ENCODE measurements at places on chromosomes 5 and 9.

DNA sequence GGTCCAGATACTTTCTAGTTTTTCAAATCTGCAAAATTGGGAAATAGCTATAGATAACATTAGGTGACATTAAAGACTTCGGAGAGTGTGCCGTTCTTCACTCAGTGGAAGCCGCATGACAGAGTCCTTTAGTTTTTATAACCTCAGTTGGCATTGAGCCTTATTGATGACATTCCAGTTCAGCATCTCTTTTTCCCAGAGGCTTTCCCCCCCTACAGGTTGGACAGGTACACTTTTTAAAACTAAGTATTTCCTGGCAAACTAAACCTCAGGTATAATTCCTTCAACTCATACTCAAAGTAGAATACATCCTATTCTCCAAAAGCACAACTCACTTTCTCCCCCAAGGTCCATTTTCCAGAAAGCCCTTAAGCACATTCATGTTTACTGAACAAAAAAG is 58.7 kb downstream of the SLC46A2 start:
- DNase-seq, result no peak

DNA sequence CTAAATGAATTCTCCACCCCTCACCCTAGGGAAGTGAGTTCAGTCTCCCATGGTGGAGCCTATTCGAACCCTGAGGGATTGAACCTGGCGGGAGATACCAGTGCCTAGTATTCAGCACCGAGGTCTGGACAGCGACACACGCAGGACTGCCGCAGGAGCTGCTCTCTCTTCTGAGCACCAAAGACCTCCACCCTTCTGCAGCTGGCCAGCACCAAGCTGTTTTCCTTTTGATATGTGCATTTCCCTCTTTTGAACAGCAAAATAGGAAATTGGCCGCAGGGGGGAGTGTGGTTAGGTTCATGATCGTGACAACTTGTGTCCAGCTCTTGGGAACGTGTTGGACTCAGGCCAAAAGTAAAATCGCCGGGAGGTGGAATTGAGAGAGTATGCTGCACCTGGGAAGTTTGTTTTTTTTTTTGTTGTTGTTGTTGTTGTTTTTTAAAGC is 1.2 kb upstream of the PCSK1 start:
- DNase-seq, result peak; percentile 39

DNA sequence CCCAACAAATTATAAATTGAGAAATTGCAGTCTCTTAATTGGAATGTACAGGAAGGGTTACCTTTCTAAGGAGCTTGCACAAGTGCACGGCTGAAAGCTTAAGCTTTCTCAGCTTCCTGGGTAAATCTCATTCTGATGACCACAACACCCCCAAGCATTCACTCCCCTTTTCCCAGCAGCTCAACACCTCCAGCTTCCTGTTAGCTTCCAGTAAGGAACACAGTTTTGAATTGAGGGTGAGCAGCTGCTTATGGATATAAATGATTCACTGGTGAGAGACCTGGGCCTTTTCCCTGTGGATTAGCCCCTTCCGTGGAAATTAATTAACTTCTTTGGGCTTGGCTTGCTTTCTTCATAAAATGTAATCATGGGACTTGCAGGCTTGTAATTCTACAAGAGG is 101.2 kb downstream of the SLC28A3 start:
- no peak for DNase-seq

DNA sequence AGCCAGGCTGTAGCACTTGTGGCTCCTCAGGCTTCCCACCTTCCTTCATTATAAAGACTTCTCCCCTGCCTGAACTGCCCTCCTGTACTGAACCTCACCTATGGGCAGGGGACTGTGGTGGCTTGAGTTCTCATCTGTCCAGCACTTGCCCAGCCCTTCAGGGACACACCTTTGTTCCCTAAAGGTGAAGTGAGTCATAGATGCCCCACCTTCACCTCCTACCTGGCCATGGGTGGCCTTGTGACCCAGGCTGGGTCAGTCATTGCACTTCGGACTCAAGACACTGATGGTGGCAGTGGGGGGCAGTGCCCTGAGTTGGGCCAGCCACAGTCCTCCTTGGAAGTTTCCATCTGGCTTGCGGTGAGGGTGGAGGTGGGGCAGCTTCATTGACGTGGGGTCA is 26.1 kb upstream of the PSD2 start:
- no peak for DNase-seq

DNA sequence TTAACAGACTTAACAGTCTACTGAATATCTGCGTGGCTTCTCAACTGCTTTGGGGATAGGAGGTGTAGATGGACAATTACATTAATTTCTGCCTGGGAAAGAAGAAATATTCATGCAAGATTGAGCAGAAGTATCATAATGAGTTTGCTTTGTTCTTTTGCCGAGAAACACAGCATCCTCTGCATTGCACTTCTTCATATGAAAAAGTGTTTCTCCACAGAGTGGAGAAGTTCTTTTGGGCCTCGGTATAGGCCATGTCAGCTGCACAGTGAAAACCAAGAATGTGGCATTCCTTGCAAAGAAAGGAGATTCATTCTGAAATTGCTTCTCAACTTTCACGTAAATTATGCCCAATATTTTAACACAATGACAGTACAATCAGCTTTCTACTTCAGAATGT is 17.6 kb upstream of the SNX2 start:
- DNase-seq, result no peak

GRCh38 chr5:73321757-73322436 is 126.7 kb downstream of the FOXD1 start:
- no peak for DNase-seq

- DNase-seq, result no peak
Observed at GRCh38 chr9:29211003-29211579, 1637.8 kb upstream of the C9orf72 start.

- DNase-seq, result no peak
Observed at GRCh38 chr5:148887123-148887881, 60.9 kb downstream of the ADRB2 start.

- DNase-seq, result no peak
Observed at GRCh38 chr9:70390933-70391341, 23.5 kb downstream of the KLF9 start.

GRCh38 chr5:160799184-160799583 is 52.8 kb downstream of the ATP10B start:
- DNase-seq, result no peak

DNA sequence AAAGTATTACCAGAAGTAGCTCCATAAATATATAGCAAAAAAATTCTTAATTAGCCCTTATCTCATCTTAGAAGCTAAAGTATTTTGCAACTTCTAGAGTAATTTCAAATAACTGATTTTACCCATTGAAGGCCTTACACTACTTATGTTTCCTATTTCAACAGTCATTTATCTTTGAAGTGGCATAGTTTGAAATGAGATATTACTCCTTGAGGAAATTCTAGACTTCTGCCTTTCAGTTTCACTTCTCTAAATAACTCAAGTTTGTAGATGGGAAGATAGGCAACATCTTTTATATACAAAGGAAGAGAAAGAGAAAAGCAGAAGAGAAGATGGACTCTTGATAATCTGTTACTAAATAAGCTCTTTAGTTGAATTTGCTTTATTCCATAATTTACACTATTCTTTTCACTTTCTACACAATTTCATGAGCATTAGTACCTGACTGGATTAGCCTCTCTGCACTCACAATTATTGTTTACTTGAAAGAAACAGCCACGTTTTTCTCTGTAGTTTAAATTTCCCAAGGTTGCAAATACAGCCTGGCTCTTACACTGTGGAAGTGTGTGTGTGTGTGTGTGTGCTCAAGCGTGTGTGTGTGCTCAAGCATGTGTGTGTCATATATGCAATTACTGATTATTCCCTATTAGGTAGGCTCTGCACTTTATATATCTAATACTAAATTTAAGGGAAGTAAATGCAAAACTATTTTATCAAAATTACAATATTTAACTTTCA is 60.6 kb upstream of the EMB start:
- DNase-seq, result no peak

DNA sequence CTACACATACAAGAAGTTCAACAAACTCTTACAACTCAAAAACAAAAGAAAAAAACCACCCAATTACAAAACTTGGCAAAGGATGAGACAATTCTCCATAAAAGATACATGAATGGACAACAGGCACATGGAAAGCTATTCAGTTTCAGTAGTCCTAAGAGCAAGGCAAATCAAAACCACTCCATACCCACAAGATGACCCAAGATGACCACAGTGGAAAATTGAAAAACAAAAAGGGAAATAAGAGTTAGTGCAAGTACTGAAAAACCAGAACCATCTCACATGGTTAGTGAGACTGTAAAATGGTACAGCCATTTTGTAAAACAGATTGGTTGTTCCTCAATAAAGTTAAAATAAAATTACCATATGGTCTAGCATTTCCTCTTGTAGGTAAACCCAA is 287.1 kb upstream of the CDH9 start:
- no peak for DNase-seq

DNA sequence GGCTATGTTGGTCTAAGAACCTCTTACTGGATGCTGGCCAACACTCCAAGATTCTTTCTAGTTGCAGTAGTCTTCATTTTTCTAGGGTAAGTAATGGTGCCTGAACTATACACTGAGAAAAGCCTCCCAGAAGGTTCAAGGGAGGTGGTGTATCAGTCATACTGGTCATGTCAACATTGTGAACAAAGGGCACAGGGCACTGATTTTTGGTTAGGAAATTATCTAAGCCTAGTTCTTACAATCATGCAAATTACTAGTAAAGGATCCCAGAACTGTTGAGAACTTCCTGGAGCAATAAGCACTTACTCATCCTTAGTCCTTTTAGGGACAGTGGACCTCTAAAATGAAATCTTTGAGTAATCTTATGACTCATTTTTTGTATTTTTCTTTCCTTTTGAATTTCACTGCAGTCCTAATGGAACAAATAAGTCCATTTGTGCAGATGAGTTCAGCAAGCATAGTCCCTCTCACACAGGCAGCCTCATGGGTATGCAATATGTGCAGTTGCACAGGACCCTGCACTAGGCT is 21.1 kb upstream of the CDC42SE2 start:
- DNase-seq, result no peak

DNA sequence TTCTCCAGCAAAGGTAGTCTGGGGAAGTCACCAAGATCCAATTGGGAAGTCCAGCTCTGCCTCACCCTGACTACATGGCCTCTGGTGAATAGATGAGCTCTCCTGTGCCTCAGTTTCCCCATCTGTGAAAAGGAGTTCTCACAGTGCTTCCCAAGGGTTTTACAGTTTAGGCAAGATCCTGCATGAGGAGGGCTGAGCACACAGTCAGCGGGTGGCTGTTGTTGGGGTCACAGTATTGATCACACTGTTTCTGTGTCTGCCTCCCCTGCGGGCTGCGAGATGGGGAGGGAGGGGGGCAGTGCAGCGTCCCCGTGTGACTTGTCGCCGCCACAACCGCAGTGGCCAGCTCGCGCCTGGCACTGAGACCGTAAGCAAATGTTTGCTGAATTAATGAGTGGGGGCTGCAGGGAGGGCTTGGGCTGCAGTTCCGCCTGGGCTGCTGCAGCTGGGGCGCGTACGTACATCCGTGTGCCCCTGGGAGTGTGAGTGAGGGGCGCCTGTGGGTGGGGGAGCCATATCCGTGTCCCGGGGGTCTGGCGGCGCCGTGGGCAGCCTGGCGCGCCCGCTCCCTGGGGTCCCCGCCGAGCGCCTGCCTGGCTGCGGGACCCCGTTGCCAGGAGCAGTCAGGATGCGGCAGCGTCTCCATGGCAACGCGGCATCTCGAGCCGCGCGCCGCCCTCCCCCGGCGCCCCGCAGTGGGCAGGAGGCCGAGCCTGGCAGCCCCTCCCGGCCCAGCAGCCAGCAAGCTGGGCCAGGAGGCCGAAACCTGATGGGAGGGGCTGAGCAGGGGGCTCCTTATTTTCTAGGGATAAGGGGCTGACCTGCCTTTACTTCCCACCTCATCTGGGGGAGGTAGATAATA is 31.4 kb upstream of the PSD2 start:
- no peak for DNase-seq

- DNase-seq, result no peak
Observed at GRCh38 chr5:65809817-65810531, 88.0 kb downstream of the NLN start.

DNA sequence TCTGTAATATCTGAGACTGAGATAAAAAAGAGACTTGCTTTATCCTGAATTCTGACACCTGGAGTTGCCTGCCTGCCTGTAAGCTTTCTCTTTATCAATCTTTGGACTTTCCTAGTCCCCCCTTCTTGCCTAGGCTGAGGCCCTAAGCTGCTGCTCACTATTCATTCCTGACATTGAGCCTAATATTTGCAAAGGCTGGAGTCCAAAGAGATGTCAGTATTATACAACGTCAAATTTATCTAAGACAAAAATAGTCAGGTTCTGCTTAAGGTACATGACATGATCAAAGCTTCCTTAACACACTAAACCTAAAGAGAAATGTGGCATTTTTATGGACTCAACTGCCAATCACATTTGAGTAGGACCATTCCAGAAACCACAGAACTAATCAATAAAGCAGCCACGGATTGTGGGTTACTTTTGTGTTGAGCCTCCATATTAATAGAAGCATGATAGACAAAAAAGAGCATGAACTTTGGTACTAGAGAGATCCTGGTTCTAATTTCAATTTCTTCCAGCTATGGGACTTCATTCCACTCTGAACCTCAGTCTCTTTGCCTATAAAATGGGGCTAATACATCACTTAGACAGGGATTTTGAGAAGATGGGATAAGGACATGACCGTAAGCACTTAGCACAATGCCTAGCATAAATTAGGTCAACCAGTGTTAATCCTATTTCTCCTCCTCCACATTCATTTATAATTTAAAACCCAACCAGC is 56.1 kb downstream of the IL33 start:
- DNase-seq, result no peak

DNA sequence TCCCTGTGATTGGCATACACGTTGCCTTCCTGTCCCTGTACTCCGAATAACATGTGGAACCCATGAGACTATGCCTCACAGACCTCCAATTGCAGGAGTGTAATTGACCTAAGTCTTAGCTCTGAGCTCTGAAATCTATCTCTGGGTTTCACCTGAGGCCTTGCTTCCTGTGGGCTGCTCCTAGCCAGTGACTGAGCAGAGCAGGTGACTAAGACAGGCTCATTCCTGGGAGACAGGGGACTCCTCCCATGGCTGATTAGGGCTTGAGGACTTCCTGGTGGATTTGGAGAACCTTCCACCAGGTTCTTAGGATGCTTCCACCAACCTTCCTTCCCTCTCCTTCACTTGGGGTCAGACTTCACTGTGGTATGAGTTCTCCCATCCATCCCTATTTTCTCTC is 22.3 kb upstream of the MIER3 start:
- no peak for DNase-seq

GRCh38 chr5:124641154-124641792 is 105.2 kb downstream of the ZNF608 start:
- no peak for DNase-seq

- DNase-seq, result no peak
Observed at GRCh38 chr9:34046784-34047379, 1.8 kb downstream of the UBAP2 start.

GRCh38 chr5:72746736-72747135 is 69.7 kb upstream of the TNPO1 start:
- DNase-seq, result no peak

GRCh38 chr9:75230469-75230868 is 142.2 kb downstream of the OSTF1 start:
- DNase-seq, result no peak

Data from D341Med (cell line).